ENCODE measurements at places on chromosomes 6 and 20. TPM values are rescaled to one million over a fixed set of nuclear protein-coding genes. Genes with fewer than 3 reads are reported as not detected.

The ANGPT4 gene
- total RNA-seq: 0.03 TPM

The COL21A1 gene
- 0.81 TPM for total RNA-seq

The SASH1 gene
- total RNA-seq: 3.3 TPM

The CRISP3 gene
- not detected for total RNA-seq

The KCNK5 gene
- total RNA-seq: 1.1 TPM

The SLPI gene
- 14.6 TPM for total RNA-seq

Measured in A549 treated with CpdA at 1 μM for 4 hours (cell line).